CD8-positive, alpha-beta T cell (primary cell): ENCODE measurements at places on chromosomes 1 and 21. TPM values are rescaled to one million over a fixed set of nuclear protein-coding genes. Genes with fewer than 3 reads are reported as not detected.

- DNase-seq, result no peak
Measured at GRCh38 chr1:24673341-24673740, 30.2 kb downstream of the SRRM1 start.

GRCh38 chr1:211559222-211560010 lies 19.5 kb downstream of the SLC30A1 start:
- DNase-seq, result no peak

The TLCD4 gene
- 0.05 TPM for total RNA-seq

The MROH9 gene
- total RNA-seq, result not detected

- DNase-seq, result no peak
Measured at GRCh38 chr1:64493831-64494230, 23.9 kb downstream of the CACHD1 start.

The GPR61 gene
- 0.86 TPM for total RNA-seq

The DUSP23 gene
- 3.8 TPM for total RNA-seq

- no peak for DNase-seq
Measured at GRCh38 chr21:36538761-36539160, 58.8 kb upstream of the CLDN14 start.

GRCh38 chr1:23430803-23431202 lies 6.3 kb upstream of the TCEA3 start:
- DNase-seq, result no peak

DNA sequence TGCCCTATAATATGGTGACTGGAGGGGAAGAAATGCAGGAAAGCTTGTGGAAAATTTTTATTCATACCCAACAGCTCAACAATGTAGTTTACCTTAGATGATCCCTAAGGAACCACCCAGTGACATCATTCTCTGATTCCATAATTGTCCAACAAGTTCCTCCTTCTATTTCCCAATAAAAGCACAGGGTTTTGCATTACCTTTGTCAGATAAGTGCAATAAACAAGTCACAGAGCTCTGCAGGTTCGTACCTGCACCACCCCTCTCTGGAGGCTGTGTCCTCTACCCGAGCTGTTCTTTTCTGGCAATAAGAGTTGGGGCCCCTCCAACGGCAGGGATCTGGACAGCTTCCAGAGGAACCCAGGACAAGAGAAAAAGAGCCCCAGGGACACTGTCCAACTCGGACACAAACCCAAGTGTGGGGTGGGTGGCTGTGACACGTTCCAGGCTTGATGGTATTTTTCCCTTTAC lies 38.8 kb downstream of the RCAN1 start:
- DNase-seq, result no peak

The JAM2 gene
- total RNA-seq, result not detected

The GBP7 gene
- total RNA-seq, result not detected

- DNase-seq, result peak; percentile 22
Measured at GRCh38 chr1:37561133-37562132, 4.7 kb downstream of the DNALI1 start.

The OR10Z1 gene
- total RNA-seq, result not detected

DNA sequence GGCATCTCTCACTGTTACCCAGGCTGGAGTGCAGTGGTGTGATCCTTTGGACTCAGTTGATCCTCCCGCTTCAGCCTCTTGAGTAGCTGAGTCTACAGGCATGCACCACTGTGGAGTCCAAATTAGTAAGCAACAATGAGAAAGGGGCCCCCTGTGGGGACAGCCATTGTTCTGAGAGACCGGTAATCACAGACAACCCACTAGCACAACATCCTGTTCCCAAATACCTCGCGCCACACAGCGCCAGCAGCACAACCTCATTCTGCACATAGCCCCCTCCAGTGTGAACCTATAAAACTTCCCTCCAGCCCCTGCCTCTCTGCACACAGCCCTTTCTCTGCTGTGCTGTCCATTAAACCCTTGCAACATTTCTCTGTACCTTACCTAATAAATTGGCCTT lies 226.4 kb downstream of the DYRK1A start:
- no peak for DNase-seq

DNA sequence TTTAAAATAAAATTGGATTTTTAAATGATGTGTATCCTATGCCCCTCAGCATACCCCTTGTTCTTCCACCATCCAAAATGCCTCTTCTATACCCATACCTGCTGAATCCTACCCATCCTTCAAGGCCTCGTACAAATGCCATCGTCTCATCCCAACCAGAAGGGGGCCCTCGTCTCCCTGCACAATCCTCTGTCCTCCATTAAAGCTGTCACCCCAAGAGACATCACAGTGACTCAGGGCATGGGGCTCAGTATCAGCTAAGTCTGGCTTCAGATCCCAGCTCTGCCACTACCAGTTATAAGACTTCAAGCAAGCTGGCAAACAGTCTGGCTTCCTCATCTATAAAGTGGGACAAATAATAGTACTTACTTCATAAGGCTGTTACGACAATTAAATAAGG lies 23.8 kb downstream of the IGFN1 start:
- no peak for DNase-seq

- peak; percentile 57 for DNase-seq
Measured at GRCh38 chr21:44723177-44724131, 12.1 kb upstream of the TSPEAR start.

GRCh38 chr1:40386359-40386723 lies 12.8 kb downstream of the SMAP2 start:
- DNase-seq, result no peak

The MATN1 gene
- total RNA-seq, result 6.6 TPM

The KIF26B gene
- total RNA-seq, result not detected

The CDK11A gene
- total RNA-seq, result 280 TPM

GRCh38 chr1:100459358-100460114 lies 78.4 kb upstream of the GPR88 start:
- peak; percentile 52 for DNase-seq

DNA sequence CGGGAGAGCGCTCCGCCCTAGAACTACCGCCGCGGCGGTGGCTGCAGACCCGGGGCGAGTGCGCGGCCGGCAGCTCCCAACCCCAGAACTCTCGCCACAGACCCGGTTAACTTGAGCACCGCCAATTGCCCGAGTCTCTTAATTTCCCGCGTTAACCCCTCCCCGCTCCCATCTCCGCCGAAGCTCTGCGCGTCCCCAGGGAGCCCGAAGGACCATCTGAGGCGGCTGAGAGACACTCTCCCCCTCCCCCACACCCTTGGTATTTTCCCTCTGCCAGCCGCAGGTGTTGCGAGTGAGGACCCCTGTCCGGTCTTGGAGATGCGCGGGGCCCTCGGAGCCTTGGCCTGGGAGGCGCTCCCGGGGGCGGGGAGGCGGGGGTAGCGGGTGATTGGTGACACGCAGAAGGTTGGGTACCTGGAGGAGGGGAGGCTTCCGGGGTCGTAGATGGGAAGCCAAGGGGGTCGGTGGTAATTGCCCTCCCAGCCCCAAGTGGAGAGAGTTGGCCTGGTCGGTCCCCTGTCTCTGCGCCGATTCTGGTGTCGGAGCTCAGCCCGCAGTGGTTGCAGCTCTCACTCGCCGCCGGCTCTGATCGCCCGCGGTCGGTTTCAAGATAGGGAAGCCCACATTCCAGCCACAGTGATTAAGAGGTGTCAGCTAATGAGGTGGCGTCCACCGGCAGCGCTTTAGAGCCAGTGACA lies 858 bp upstream of the SUSD4 start:
- DNase-seq, result peak; percentile 41

GRCh38 chr1:7108251-7108650 lies 323.0 kb downstream of the CAMTA1 start:
- DNase-seq, result no peak

- DNase-seq, result no peak
Measured at GRCh38 chr1:205525495-205526285, 21.2 kb downstream of the CDK18 start.

The OR14K1 gene
- not detected for total RNA-seq

The GCSAML gene
- not detected for total RNA-seq

DNA sequence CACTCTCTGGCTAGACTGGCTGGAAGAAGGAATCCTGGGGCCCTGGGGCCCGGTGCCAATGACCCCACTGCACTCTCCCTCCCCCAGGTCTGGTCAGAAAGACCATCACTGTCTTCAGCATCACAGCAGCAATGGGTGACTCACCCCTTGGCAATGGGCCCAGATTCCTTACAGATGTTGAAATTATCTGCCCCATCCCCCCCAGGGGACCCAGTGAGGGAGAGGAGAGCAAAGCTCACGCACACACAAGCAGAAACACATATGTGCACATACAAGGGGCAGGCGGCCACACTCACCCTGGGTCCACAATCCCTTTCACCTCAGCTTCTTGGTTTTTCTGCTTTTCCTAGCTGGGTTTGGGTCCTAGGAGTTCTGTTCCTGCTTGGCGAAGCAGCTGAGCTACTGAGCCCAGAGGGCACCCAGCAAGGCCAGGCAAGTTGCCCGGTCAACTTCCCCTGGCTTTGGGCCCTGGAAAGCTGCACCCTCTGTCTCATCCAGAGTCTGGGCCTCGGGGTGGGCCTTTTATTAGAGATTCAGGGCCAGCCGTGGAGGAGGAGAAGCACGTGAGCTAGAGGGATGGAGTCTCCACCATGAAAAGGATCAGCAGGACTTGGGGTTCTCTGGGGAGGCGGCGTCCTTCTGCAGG lies 2.6 kb downstream of the COL16A1 start:
- no peak for DNase-seq

DNA sequence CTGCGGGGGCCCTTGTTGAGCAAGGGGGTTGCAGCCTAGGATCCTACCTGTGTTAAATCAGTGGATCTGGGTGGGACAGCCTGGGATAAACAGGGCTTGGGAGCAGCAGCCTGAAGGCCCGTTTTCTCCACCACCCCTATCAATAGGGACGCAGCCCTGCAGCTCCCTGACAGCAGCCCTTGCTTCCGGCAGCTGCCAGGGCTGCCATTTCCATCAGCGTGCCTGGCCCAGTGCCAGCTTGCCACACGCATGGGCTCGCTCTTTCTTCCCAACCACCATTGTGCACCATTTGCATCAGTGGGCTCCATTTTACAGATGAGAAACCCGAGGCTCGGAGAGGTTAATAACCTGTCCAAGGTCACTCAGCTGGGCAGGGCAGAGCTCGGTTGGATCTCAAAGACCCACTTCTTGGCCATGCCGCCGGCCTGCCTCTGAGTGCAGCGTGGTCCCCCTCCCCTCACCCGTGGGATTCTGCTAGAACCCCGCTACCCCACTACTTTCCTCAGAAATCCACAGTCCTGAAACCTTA lies 3.8 kb downstream of the WNT4 start:
- no peak for DNase-seq

The CRNN gene
- not detected for total RNA-seq
